HCT116 (cell line): ENCODE measurements at places on chromosomes 11 and 22. TPM values are rescaled to one million over a fixed set of nuclear protein-coding genes. Genes with fewer than 3 reads are reported as not detected.

Gene SCN2B
- not detected for total RNA-seq

Gene DRD4
- total RNA-seq = 2.4 TPM

Gene ZW10
- total RNA-seq = 21.0 TPM

Gene SWAP70
- 20.6 TPM for total RNA-seq

Gene ALDH3B2
- total RNA-seq = not detected

Gene OR5A1
- not detected for total RNA-seq

Gene GPR83
- total RNA-seq = 0.39 TPM

Gene SYT13
- total RNA-seq = 1.4 TPM

Gene SLC37A2
- 5.1 TPM for total RNA-seq

DNA sequence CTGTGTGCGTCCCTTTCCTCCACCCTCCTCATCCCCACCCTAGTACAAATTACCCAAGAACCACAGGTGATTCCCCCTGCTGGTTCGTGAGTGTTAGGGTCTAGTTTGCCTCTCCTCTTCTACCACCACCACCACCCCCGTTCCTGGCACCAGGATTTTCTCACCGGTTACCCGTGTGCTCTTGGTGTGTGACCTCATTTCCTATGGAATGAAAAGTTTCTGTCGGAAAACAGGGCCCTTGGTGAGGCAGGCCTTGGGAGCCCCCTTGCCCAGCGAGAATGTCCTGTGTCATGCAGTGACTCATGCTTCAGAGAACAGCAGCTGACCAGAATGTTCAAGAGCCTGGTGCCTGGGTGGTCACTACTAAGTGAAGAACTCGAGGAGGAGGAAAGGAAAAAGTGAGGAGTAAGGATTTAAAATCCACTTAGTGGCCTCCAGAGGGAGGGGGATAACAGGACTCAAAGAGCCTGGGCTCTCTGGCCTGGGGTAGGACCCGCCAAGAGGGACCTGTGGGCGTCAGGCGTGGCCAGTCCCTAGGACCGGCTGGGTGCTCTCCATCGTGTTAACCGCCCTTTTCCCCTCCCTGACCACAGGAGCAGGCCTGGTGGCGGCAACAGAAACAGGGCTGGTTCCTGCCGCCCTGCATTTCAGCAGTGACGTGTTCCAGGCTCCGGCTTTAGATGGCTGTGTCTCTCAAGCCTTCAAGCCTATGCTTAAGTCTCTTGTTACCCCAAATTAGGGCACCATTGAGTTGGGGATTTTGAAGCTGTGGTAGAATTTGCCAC, 30.2 kb downstream of the C22orf31 start:
- DNase-seq = peak; percentile 97

DNA sequence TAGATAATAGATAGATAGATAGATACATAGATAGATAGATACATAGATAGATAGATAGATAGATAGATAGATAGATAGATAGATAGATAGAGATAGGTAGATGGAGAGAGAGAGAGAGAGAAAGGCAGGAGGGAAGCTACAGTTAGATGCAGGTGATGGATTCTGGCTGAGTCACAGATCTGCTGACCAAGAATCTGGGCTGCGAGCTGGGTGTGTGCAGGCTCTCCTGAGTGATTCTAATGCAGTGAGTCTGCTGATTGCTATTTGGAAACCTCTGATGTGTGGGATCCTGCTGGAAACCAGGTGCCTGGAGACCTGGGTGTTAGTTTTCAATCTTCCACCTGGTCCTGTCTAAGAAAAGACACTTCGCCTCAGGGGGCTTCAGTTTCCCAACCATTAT, 1441.8 kb downstream of the TBC1D22A start:
- DNase-seq = no peak

DNA sequence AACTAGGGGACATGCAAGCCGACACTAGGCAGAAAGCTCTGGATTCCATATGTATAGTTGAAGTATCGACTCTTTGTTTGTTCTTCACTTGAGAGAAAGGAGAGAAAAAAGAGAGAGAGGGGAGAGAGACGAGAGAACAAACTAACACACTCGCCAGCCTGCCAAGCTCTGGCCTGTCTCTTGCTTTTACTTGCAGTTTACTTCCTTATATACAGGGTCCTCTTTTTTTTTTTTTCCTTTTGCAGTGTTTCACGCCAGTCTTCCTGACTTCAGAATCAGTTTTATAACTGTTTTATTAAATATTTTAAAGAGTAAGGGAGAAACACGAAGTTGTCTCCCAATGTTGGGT, 19.9 kb downstream of the TEAD1 start:
- DNase-seq = no peak

DNA sequence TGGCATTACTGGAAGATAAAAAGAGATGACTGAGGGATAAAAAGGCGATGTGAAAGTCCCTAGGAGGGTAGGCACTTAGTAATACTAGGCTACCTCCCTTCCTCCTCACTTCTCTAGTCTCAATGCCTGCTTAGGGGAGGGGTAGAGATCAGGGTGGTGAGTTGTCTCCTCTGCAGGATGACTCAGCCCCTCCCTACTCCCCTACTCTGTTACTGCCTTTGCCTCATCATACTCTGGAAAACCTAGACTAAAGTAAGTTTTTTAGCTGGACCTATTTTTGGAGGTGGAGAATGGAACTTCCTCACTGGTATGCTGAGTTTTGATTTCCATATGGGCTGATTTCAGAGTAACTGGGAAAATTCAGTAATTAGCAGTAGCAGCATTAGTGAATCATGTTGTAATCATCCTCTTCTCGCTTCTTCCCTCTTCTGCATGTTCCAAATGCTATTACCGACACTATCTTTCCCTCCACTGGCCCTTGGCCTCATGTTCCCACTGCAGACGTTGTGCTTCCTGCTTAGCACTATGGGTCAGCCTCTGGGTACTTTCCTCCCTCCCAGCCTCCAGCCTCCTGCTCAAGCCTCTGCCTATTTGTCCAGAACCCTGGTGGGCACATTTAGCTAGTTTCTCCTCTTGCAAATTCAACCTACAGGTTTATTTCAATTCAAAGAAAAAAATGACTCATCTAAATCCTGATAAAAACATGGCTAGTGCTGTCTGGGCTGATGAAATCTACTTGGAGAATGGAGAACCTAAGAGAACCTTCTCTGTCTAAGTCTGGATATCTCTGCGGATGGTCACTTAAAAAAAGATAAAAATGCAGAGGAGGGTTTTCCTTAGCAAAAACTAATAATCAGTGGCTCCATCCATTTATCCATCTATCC, 281.7 kb downstream of the ST3GAL4 start:
- no peak for DNase-seq

- DNase-seq = no peak
Observed at GRCh38 chr11:86142170-86142569, 73.3 kb upstream of the PICALM start.
